ENCODE measurements at places on chromosomes 12 and 14. TPM values are rescaled to one million over a fixed set of nuclear protein-coding genes. Genes with fewer than 3 reads are reported as not detected.

Gene ADCY4
- polyA plus RNA-seq = 11.9 TPM

Gene CPNE6
- polyA plus RNA-seq = 15.1 TPM

Gene ASCL1
- polyA plus RNA-seq = 37.3 TPM

Gene KLHL33
- polyA plus RNA-seq = 0.72 TPM

Gene ADAM20
- polyA plus RNA-seq = 0.21 TPM

Gene FLRT2
- polyA plus RNA-seq = 68.8 TPM

Gene OSGEP
- 90.7 TPM for polyA plus RNA-seq

Gene ACADS
- polyA plus RNA-seq = 11.8 TPM

Gene TMCC3
- 31.3 TPM for polyA plus RNA-seq

Gene KRT85
- polyA plus RNA-seq = not detected

GRCh38 chr12:8544295-8544694 is 3.6 kb upstream of the CLEC4E start:
- H3K27ac ChIP-seq = no peak overlapping the region
- no peaks in the 10 kb centered on the region for H3K4me1 ChIP-seq
- H3K36me3 ChIP-seq = no peaks in the 10 kb centered on the region
- no peaks in the 10 kb centered on the region for H3K27me3 ChIP-seq
- DNase-seq = peak; percentile 92

GRCh38 chr12:69546693-69547438 is 38.4 kb upstream of the CCT2 start:
- H3K27me3 ChIP-seq = no peaks in the 10 kb centered on the region
- H3K27ac ChIP-seq = no peak overlapping the region
- H3K36me3 ChIP-seq = no peaks in the 10 kb centered on the region
- H3K4me1 ChIP-seq = no peaks in the 10 kb centered on the region

- H3K27me3 ChIP-seq = no peaks in the 10 kb centered on the region
- H3K36me3 ChIP-seq = peaks cover 92% of the 10 kb centered on the region
- no peaks in the 10 kb centered on the region for H3K4me1 ChIP-seq
- no peak for DNase-seq
These were observed 44.6 kb downstream of the TRAFD1 start for GRCh38 chr12:112169966-112170365.

DNA sequence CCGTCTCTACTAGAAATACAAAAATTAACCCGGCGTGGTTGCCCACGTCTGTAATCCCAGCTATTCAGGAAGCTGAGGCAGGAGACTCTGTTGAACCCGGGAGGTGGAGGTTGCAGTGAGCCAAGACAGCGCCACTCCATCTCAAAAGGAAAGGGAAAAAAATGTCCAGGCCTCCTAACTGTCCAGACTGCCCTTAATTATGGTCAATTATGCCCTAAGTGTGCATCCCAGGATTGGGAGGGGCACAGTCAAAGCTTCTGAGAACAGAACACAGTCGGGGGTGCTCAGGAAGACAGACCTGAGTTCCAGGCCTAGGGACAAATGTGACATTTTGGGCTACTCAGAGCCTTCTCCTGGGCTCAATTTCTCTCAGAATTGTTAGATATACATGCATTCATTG is 31.8 kb upstream of the SMUG1 start:
- no peaks in the 10 kb centered on the region for H3K36me3 ChIP-seq
- peaks cover 26% of the 10 kb centered on the region for H3K4me1 ChIP-seq
- H3K27me3 ChIP-seq = peaks cover 8% of the 10 kb centered on the region
- H3K4me3 ChIP-seq = no peak overlapping the region
- DNase-seq = no peak

GRCh38 chr14:82432301-82433105 is 898.9 kb upstream of the SEL1L start:
- H3K4me1 ChIP-seq = peaks cover 9% of the 10 kb centered on the region
- peak; percentile 80 for DNase-seq
- H3K27ac ChIP-seq = peak overlapping the region; percentile 72
- H3K27me3 ChIP-seq = no peaks in the 10 kb centered on the region

Data from spinal cord (tissue), 10 donors.